Progenitor cell of endocrine pancreas (in vitro differentiated cells): ENCODE measurements at places on chromosomes 1 and 21.

- no peak for DNase-seq
Measured at GRCh38 chr1:16015491-16015890, 2.4 kb downstream of the HSPB7 start.

DNA sequence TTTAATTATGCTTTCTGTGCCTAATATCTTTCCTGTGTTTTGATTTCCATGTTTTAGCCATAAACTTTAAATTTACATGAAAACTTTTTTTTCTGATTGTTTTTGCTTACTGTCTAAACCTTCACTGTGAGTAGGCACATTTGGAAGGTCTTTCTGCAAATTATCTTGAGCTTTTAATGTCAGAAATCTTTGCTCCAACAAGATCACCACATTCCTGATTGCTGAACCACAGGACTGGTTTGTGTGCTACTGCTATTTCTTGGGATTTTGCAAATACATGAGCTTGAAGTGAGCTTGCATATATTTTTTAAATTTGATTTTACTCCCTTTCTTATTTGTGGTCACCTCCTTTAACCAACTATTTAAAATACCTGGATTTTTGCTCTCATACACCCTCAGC is 61.3 kb downstream of the PTBP2 start:
- DNase-seq = no peak

DNA sequence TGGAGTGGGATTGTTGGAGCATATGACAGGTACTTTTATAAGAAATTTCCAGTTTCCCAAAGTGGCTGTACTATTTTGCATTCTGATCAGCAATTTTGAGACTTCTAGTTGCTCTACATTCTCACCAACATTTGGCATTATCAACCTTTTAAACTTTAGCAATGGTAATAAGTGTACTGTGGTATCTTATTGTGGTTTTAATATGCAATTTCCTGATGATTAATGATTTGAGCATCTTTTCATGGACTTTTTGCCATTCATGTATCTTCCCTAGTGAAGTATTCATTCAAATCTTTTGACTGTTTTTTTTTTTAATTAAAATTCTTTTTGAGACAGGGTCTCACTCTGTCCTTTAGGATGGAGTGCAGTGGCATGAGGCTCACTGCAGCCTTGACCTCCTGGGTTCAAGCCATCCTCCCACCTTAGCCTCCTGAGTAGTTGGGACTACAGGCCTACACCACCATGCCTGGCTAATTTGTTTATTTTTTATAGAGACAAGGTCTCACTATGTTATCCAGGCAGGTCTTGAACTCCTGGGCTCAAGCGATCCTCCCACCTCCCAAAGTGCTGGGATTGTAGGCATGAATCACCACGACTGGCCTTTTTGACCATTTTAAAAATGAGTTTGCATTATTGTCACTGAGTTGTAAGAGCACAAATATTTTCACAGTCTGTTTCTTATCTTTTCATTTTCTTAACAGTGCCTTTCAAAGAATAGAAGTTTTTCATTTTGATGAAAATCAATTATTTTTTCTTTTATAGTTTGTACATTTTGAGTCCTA is 7.8 kb upstream of the SLC6A9 start:
- no peak for DNase-seq

- no peak for DNase-seq
Measured at GRCh38 chr1:41333146-41333784, 28.0 kb upstream of the FOXO6 start.

DNA sequence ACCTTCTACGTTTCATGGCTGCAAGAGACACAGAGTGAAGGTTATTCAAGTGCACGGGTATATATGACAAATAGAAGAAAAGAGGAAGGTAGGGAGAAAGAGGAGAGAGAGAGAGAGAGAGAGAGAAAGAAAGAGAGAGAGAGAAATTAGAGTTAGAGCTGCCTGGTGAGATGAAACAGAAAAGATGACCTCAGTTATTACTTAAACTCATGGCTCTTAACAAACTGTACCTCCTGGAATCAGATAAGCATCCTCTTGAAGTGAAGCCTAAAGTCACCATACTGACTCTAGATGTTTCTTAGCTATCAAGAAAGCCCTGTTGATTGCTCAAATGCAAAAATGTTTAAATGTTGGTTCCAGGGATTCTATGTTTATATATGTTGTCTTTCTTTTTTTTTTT is 597.7 kb upstream of the ZP4 start:
- DNase-seq = no peak

- no peak for DNase-seq
Measured at GRCh38 chr1:89831462-89832120, 10.8 kb downstream of the LRRC8D start.

- DNase-seq = no peak
Measured at GRCh38 chr1:6460301-6461050, 5.5 kb downstream of the TNFRSF25 start.

DNA sequence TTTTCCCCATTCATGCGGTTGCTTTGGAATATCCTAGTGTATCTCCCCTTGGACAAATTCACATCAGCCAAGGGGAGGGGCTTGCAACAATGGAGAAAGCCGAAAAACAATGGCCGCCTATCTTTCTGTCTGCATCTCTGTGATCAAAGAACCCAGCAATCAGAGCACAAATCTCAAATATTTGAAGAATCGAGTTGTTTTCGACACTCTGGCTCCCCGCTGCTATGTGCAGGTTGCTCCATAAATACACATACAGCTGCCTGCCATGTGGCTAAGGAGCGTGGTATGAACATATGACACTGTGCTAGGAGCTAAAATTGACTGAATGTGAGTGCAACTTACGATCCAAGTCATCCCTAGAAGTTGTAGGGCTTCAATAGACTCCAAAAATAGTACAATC is 8.5 kb downstream of the CFHR4 start:
- DNase-seq = no peak

DNA sequence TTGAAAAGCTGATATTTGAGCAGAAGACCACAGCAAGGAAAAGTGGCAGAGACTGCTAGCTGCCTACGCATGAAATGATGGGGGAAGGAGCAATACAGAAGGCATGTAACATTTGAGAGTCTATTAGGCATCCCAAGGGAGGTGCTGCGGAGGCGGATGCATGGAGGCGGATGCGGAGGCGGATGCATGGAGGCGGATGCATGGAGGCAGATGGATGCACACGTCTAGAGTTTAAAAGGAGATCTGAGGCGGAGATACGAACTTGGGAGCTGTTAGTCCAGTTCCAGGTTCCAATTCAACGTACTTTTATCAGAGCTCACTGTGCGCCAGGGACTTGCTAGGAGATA is 744 bp upstream of the DDX20 start:
- no peak for DNase-seq

DNA sequence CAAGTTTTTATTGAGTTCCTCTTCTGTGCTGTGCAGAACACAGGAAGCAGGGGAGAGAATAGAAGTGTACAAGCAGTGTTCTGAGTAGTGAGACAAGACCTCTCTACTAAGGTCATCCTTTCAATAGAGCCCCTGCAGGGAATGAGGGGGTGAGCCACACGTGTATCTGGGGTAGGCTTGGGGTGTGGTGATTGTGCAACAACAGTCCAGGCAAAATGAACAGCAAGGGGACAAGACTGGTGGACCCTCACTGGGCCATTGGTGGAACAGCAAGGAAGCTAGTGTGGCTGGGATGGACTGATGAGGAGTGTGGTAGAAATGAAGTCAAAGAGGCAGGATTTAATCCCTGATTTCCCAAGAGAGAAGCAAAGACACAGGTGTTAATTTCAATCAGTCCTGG is 8.2 kb upstream of the BMP8A start:
- DNase-seq = no peak

DNA sequence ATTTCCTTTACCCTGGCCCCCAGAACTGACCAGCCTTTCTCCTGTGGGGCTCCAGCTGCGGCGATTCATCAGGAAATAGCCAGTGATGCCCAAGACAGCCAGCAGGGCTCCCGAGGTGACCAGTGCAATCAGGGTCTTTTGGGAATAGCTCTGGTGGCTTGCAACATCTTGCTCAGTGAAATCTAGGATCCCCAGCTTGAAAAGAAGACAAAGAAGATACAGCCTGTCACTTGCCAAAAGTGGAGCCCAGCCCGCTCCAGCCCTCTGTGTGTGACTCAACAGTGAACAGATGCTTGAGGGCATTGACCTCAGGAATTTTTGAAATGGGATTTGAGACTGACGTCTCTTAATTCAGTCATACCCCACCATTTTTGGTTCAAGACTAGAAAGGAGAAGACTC is 22.3 kb downstream of the CD34 start:
- no peak for DNase-seq

DNA sequence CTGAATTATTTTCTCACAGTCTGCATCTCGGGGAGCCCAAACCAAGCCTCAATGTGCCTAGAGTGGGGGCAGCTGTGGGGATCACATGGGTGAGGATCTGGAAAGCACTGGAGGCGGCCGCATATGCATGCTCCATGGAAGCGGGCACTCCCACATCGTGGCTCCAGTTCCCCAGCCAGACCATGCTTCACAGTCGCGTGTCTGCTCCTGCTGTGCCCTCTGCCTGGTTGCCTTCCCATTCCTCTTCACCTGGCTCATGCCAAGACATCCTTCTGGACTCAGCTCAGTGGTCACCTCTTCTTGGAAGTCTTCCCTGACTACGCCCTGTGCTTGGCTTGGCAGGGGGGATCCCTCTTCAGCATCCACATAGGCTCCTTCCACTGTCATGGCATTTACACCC is 32.8 kb downstream of the IGSF21 start:
- DNase-seq = no peak

- no peak for DNase-seq
Measured at GRCh38 chr1:156154317-156154749, 948 bp downstream of the SEMA4A start.
